ENCODE measurements at places on chromosomes 11 and 22.

DNA sequence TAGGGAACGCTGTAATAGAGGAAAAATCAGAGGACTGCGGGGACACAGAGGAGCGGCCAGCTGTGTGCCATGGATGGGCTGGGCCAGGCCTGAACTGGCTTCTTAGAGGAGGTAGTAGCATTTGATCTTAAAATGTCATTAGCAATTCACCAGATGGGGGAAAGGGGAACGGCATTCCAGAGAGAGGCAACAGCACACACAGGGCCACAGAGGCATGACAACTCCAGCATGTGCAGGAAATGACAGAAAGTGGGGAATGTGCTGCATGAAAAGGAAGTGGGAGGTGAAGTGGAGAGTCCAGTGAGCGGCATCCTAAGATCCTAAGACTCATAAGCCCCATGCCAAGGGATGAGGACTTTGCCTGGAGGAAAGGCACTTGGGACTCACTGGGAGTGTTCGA, 69.0 kb downstream of the UBASH3B start:
- no peak for DNase-seq

- no peak for DNase-seq
These were observed 20.5 kb upstream of the GSTP1 start for GRCh38 chr11:67562963-67563704.

DNA sequence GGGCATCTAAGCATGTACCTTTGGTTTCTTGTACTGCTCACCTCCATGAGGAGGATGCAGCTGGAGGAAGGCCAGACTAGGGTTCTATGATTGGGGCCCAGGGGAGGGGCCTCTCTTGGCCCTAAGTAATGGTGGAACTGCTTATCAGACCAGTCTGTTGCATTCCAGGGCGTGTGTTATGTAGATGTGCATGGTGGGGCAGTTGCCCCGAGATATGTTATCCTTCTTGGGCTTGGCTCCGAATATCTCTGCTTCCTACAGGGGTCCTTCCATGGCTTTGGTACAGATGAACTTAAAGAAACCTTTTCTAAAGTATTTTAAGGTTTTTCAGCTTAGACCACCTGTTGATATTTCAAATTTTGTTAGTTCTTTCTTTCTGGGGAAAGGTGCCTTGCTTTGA, 126.0 kb downstream of the SWAP70 start:
- DNase-seq = no peak

DNA sequence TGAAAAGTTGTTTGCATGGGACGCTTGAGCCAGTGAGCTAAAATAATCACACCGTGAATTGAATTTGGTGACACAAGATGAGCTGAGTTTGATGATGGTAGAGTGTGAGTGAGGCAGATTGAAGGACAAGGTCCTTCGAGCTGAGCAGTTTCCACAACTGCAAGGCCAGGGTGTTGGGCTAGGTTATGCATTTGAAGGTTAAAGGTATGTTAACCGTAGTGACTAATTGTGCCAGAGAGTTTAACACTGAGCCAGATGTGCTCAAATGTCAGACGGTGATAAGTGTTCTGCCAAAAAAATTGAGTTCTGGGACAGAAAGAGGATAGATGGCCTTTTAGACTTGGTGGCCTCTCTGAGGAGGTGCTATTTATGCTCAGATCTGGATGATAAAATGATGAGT, 89.5 kb downstream of the FAM83F start:
- DNase-seq = no peak

Data from activated CD8-positive, alpha-beta memory T cell treated with anti-CD3 and anti-CD28 coated beads, Interleukin-2, amount 50 U/mL, for 48 hours (primary cell).